ENCODE measurements at places on chromosomes 12 and 14.

GRCh38 chr12:26434299-26435068 lies 239.1 kb downstream of the SSPN start:
- peak; percentile 73 for ATAC-seq

- ATAC-seq: no peak
Measured at GRCh38 chr14:71003156-71003555, 95.9 kb downstream of the PCNX1 start.

- no peak for ATAC-seq
Measured at GRCh38 chr12:128009108-128009507, 257.9 kb upstream of the TMEM132C start.

GRCh38 chr12:14995583-14996425 lies 23.0 kb downstream of the PDE6H start:
- ATAC-seq: peak; percentile 57

DNA sequence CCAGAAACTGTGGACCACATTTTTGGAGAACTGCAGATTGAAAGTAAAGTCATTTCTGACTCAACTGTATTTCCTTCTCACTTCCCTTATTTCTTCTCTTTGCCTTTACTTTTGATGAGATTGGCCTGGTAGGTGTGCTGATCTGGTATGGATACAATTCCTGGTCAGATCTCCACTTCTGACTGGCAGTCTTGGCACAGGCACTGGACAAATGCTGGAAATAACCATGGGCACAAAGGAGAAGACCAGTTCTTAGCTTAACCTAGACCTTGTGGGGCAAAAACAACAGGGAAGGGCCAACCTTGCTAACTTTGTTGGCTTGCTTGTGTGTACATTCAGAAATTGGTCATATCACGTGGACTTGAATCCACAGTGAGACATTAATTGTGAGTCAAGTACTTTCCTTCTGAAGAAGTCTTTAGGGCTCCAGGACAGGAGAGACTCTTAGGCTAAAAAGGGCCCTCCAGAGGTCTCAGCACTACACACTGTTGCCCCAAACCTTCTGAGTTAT lies 75.0 kb downstream of the DIP2B start:
- peak; percentile 65 for ATAC-seq

DNA sequence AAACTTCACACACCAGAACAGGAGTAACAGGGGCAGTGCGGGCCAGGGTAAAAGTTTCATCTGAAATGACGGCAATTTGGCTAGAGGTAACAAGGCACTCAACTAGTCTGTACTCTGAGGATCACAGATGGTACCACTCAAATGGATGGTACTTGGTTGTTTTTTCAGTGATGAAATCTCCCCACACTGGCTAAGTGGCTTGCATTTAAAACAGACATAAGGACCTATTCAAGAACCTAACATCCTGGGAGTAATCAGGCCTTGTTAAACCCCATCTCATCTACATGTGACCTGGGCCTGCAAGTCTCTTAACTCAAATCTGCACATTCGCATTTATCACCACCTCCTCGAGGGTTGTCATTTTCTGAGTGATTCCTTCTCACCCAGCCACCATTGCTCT lies 90.8 kb downstream of the PRKAB1 start:
- no peak for ATAC-seq
